ENCODE measurements at places on chromosomes 2 and 18.

GRCh38 chr2:85672456-85672855 is 4.5 kb upstream of the SFTPB start:
- DNase-seq: no peak

GRCh38 chr18:36012891-36013290 is 40.4 kb downstream of the RMP24 start:
- no peak for DNase-seq

GRCh38 chr2:70921031-70921430 is 14.7 kb upstream of the ATP6V1B1 start:
- DNase-seq: no peak

- DNase-seq: no peak
Measured at GRCh38 chr2:26860211-26860850, 12.4 kb downstream of the DPYSL5 start.

GRCh38 chr2:238127165-238128060 is 11.1 kb upstream of the KLHL30 start:
- no peak for DNase-seq

GRCh38 chr2:152710713-152711112 is 6.5 kb downstream of the PRPF40A start:
- no peak for DNase-seq

DNA sequence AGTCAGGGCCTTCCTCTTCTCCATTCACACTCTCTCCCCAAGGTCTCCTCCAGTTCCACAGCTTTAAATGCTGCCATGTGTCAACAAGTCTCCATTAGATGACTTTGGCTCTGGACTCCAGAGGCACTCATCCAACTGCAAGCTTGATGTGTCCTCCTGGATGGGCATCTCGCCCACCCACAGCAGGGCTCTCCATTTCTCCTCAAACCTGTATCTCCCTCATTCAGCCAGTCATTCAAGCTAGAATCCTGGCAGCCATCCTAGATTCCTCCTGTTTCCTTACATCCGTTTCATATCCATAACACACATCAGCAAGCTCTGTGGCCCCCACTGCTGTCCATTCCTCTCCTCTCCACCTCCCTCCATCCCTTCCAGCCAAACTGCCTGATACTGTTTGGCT is 88.4 kb upstream of the AFF3 start:
- no peak for DNase-seq

- no peak for DNase-seq
Measured at GRCh38 chr2:419687-420317, 131.9 kb upstream of the ALKAL2 start.

DNA sequence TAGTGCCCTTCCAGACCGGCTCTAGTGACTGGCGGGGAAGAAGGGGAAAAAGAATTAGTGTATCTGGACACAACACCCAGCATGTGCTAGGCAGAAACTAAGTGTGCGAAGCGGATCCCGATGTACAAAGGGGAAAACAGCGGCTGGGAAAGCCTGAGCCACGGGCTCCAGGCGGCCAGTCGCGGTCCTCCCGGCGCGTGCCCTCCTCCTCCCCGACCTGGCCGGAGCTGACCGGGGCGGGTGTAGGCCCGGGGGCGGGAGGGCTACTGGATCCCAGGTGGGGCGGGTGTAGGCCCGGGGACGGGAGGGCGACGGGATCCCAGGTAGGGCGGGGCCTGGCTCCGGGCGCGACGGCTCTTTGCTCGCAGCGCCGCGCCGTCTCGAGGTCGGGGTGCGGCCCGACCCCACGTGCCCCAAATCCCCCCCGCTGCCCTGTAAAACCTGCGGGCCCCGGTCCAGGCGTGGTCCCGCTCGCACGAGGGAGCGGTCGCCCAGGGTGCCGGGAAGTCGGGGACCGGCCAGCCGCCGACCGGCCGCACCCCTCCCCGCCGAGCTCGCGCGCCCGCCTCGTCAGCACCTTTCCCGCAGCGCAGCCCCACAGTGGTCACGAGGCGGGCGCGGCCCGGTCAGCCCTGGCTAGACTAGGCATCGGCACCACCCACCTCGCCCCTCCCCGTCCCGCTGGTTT is 48.8 kb downstream of the C2orf42 start:
- peak; percentile 76 for DNase-seq

- no peak for DNase-seq
Measured at GRCh38 chr18:13628211-13628610, 98.1 kb downstream of the FAM210A start.
